ENCODE measurements at places on chromosomes 16 and 17.

DNA sequence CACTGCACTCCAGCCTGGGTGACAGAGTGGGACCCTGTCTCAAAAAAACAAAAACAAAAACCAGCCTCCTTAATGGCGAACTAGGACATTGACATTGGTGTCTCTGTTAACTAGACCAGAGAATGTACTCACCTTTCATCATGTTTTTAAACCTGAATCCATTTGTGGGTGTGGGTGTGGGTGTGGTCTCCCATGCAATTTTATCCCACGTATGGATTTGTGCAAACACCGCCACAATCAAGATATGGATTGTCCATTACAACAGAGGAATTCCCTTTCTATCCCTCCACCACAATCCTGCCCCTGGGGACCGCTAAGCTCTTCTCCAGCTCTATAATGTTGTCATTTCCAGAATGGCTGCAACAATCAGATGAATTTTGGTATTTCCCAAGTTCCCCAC is 49.9 kb downstream of the DNAH17 start:
- DNase-seq: no peak

DNA sequence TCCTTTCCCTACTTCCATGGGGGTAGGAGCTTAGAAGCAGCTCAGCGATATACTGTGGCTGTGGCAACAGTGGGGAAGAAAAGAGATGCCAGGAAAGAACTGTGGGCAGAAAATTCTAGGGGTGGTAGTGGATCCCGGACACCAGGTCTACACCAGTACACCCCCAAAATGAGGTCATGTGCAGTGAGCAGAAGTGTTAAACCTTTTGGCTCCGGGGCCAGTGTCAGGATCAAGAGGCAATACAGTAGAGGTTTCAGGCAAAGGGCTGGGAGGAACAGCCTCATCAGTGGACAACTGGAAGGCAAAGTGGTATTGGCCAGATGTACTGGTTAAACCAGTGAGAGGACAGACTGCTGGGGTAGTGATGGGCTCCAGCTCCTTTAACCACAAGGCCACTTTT is 163.1 kb upstream of the CCL2 start:
- DNase-seq: no peak

- no peak for DNase-seq
Observed at GRCh38 chr17:17201907-17202306, 4.2 kb downstream of the PLD6 start.

DNA sequence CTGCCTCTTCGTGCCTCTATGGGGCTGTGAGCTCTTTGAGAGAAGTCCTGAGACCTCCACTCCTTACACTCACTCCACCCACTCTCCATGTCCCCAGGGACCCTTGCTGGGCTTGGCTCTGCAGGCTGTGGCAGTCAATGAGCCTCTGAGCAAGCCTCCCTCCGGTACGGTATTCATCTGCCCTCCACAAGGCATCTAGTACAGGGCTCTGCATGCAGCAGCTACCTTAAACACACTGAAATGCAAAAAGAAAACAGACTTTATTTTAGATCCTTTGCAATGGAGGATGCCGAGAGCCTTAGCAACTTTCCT is 38.9 kb upstream of the SMPD3 start:
- DNase-seq: no peak

GRCh38 chr17:76757256-76757655 is 19.3 kb downstream of the MFSD11 start:
- no peak for DNase-seq

GRCh38 chr16:56629531-56629930 is 2.9 kb upstream of the MT1M start:
- DNase-seq: no peak

DNA sequence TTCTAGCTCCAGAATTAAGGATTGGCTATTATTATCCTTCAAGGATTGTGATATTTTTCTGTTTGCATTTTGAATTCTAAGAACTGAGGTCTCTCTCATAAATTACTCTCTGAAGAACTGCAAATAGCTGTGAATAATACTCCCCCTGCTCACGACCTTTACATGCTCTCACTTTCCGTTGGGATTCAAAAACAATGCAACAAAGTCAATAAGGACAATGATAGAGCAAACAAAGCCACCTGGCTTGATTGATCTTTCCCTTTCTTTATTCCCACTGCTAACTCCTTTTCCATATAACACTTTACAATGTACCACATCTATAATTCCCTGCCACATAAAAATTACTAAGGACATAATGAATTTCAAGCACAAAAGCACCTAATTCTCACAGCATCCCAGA is 523.0 kb upstream of the CA10 start:
- no peak for DNase-seq

DNA sequence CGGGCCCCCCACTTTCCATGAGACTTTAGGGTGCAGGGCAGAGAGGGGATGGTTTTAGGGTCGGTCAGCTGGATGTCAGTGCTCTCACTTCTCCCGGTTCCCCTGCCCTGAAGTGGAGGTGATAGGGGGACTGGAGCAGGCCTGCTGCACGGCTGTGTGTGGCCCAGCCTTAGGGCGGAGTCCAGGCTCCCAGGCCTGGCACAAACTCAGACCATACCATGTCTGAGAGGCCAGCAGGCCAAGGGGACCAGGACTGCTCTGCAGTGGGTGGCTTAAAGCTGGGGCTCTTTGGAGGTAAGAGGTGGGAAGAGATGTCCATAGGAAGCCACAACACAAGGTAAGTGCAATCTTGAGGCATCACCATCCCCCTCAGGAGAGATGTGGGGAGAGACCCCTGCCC is 8.3 kb downstream of the TFAP4 start:
- no peak for DNase-seq

GRCh38 chr17:34408439-34408838 is 45.4 kb upstream of the CCL1 start:
- no peak for DNase-seq

GRCh38 chr17:76581515-76581914 is 4.1 kb downstream of the ST6GALNAC2 start:
- DNase-seq: no peak

DNA sequence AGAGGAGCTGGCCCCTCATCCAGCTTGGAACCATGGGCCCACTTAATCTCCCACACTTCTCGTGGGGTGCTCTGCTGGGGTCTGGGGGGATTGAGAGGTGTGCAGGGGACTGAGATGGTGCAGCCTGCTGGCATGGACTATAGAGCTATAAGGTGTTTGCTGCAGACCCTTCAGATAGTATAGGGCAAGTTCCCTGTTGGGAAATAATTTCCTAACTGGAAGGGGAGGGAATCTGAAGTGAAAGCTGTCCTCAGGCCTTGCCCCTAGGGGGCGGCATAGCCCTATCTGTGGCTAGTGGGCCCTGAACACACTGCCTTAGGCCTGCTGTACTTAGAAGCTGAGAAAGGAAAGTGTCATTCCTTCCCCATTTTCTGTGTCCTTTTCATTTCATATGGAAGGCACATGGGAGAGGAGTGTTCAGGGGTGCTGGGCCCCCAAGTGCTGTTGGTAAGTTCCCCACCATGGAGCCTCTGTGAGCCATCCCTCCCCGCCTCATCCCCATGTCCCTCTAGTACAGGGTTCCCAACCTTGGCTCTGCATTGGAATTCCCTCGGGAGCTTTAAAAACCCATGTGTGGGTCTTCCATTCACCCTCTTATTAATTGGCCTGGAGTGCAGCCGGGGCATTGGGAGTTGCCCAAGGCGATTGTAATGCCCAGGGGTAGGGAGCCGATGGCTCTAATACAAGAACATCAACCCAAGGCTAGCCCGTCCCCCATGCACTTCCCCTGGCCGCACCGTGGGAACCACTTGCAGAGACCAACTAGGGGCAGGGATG is 19.7 kb downstream of the GOSR2 start:
- peak; percentile 61 for DNase-seq

- DNase-seq: no peak
Observed at GRCh38 chr16:89095491-89095951, 1.9 kb downstream of the ACSF3 start.

GRCh38 chr16:46568472-46569230 is 52.5 kb downstream of the SHCBP1 start:
- DNase-seq: no peak

- DNase-seq: no peak
Observed at GRCh38 chr16:67257486-67258160, 8.8 kb downstream of the SLC9A5 start.

- DNase-seq: no peak
Observed at GRCh38 chr16:29808219-29808900, 2.0 kb downstream of the MAZ start.

- DNase-seq: no peak
Observed at GRCh38 chr16:3554351-3554928, 22.8 kb downstream of the NLRC3 start.

DNA sequence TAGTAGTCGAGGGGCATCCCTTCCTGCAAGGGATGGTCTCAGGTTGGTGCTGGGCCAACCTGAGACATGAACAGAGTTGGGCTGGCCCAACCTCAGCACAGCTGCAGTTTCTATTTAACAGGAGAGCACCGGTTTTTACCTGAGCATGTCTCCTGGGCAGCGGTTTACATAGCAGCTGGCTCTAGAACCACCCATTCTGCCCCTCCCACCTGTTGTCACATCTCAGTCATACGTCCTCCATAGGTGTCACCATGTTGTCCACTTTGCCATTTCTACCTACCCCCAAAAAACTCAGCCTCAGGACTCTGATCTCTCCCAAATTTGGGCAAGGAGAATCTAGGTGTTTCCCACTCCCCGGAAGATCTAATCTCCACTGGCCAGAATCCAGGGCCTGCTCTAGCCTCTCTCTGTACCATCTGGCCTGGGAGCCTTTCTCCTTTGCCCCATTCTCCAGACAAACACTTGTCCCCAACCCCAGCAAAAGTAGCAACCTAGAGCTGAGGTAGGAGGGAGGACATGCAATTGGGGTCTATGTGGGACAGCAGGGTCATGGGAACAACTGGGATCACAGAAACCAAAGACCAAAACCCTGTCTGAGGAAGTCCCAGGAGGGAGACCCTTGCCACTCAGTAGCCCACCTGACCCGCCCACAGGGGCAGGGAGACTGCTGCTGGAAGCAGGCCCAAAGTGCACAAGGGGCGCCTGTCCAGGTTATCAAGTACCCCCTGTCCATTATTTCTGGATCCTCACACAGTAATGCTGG is 19.1 kb downstream of the ETV4 start:
- DNase-seq: no peak

DNA sequence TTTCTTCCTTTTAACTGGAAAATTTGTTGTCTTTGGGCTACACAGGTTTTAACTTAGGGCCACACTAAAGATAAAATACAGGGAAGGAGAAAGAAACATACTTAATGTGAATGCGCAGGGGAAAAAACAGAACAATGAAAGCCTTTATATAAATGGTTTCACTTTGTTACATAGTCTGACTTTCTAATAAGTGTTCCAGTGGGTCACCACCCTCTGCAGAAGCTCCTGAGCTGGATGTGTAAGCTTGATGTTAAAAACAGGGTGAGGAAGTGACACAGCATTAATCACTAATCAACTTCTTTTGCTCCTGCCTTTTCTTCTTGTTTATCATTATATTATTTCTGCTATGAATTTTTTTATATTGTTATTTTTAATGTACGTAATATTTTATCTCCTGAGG is 445.6 kb upstream of the CA10 start:
- DNase-seq: no peak

Data from inflammatory macrophage (primary cell).